Astrocyte (in vitro differentiated cells and primary cell): ENCODE measurements at places on chromosomes 12 and 14.
A peak's percentile ranks its signal among the peaks of the same experiment; 100 is the strongest.

- no peak for DNase-seq
These were observed 35.0 kb upstream of the FUT8 start for GRCh38 chr14:65377576-65377975.

DNA sequence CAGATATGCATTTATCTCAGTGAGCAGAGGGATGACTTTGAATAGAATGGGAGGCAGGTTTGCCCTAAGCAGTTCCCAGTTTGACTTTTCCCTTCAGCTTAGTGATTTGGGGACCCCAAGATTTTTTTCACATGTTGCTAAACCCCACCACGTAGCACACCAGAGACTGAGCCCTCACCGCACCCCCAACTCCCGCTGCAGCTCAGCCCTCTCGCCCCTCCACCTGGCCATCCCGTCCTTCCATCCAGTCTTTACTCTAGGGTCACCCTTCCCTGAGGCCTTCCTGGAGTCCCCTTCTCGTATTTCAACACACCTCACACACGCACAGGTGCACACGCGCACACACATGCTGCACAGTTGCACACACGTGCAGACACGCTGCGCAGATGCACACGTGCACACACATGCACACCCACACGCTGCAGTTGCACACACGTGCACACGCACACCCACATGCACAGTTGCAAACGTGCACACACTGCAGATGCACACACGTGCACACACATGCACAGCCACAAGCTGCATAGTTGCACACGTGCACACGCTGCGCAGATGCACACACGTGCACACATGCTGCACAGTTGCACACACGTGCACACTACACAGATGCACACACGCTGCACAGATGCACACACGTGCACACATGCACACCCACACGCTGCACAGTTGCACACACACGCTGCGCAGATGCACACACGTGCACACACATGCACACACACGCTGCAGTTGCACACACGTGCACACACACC lies 30.0 kb downstream of the HSP90AA1 start:
- no peak for DNase-seq

DNA sequence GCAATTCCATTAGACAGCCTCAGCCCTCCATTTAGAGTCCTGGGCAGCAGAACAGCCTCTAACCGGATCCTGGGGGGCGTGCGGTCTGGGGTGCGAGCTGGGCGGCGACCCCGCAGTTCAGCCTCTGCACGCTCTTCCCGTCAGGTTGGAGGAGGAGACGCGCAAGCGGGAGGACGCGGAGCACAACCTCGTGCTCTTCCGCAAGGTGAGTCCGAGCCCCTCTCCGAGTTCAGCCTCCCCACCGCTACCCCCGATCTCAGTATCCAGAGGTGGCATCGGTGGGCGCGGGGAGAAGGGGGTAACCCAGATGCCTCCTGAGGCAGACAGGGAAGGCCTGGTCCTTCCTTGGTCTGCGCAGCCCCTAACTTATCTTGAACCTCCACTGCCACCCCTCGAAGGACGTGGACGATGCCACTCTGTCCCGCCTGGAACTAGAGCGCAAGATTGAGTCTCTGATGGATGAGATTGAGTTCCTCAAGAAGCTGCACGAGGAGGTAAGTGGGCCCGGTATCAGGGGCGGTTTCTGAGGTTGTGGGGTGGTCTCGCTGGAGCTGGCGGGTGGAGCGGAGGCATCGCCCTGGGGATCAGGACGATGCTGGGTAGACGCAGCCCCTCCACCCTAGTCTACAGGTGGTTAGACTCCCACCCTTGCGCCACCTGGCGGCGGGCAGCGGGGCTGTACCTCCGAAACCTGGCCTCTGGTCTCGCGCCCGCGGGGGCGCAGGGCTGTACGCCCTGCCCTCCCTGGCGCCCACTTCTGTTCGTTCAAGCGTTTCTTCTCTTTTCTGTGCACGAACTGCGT lies 1.3 kb downstream of the PRPH start:
- DNase-seq, result no peak

DNA sequence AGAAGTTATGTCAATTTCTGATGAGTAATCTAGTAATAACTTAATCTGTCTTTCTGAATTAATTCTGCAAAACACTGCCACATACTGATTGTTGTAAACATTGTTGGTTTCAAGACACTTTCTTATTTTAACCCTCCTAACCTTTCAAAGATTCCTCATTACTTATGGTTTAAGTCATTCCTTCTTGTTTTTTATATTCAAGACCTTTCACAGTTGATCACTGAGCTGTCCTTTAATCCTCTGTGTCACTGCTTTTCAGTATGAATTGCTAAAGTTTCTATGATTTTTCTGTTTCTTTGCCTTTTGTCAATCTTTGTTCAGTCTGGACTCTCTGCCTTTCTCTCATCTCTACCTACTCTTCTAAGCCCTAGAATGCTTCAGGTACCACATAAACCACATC lies 164.7 kb downstream of the RAD51B start:
- DNase-seq, result peak; percentile 21

DNA sequence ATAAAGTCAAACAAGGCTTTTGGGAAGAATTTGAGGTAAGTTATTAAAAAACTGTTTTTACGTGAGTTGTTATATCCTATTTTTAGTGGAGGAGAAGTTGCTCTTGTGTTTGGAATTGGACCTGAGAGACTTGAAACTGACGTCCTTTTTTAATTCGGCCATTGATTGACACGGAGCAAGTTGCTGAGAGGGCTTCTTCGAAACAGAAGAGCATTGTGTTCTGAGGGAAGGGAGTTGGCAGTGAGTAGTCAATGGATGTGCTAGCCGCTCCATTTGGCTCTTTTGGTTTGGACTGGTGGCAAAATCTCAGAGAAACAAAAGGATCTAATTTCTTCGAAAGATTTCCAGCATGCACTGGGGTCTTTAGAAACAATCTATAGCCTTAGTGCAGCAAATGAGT lies 37.3 kb downstream of the PTPN11 start:
- DNase-seq, result no peak

DNA sequence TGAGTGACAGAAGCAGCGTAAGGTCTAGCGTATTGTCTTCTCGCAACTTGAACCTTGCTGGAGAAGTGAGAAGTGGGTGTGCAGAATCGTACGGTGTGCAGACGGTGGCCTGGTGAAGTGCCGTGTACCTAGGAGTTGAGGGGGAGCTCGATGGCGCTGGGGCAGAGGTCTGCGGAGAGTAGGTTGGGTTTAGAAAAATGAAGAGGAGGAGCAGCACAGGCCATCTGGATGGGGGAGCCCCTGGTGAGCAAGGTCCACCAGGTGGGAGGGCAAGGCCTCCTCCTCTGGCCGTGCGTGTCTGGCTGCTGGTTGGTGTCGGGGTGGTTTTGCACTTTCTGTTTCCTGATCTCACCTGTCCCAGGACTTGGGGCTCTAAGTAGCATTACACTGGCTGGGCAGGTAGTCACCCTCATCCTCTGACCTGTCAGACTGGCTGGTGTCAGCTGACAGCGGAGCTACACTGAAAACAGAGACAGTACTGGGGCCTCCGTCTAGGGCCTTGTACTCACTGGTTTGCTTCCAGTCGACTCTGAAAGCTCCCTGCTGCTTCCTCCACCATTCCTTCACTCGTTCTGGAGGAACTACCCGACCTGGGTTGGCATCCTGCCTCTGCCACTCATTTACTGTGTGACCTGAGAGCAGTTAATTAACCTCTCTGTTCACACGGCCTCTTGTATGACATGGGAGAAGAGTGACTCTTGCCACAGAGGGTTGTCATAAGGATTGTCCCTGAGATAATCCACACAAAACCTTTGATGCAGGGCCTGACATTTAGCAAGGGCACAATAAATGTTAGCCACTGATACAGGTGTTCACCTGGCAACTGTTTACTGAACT lies 228.3 kb downstream of the SLC41A2 start:
- DNase-seq, result no peak

DNA sequence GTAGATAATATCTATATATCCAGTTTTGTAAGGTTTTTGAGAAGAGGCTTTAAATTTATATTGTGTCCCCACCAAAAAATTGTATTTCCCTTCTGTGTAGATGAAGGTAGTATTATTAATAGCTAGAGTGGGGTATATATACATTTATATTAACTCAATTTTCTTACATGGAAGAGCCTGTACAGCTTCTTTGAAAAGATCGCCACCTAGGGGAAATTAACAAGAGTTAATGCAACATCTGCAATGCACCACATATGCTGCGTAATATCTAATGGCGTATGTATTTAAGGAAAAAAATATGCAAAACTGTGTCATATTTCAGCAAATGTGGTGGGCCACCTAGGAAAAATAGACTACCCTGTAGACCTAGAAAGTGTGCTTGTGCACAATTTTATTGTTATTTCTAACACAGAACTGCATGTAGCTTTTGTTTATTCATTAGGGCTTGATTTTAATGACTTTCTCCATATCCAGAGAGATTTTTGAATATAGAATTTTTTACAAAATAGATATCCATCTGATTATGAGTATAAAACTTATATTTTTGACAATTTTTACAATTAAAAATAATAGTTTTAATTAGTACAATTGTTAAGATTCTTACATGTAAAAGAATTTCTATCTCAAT lies 14.0 kb downstream of the CCER1 start:
- DNase-seq, result peak; percentile 52

DNA sequence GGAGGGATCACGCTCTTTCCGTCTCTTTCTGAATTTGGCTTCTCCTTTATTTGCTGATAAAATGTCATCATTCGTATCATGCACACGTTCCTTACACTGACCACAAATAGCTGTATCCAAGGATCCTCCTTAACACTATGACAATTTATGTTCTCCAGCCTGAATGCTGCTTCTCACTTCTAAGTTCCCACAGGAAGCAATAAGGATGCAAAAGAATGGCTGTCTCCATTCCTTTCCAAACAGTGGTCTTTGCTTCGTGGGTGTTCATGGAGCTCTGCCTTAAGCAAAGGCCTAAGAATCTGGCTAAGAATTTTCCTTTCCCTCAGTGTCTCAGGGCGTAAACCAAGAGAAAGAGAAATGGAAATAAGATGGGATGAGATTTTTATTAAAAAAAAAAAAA lies 200.2 kb downstream of the ITPR2 start:
- DNase-seq, result peak; percentile 54

- peak; percentile 29 for DNase-seq
These were observed 618 bp downstream of the SEC23A start for GRCh38 chr14:39102265-39102968.

DNA sequence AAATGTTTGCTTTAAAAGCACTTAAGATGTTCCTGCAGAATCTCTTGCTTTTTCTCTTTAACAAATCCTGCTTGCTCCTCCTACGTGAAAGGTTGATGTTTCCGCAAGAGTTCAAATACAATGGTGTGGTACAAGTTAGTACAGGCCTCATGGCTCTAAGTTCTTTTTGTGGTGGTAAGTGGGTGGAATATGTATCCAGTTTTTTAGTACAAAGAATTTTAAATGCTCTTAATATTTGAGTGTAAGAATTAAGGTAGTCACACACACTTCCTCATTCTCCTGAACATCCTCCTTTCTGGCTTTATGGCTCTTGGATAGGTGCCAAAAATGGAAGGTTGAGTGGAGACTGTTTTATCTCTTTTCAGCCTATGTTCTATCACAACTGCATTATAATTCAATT lies 1.8 kb downstream of the OTOGL start:
- DNase-seq, result no peak

GRCh38 chr12:71439613-71440344 lies at the start of gene LGR5:
Gene LGR5, plus strand, starts transcription at chr12:71439798. Its CDS starts 283 bp downstream, at chr12:71440081.
- peak; percentile 33 for DNase-seq

- DNase-seq, result peak; percentile 16
These were observed 23.4 kb upstream of the TMTC1 start for GRCh38 chr12:29807129-29807528.

DNA sequence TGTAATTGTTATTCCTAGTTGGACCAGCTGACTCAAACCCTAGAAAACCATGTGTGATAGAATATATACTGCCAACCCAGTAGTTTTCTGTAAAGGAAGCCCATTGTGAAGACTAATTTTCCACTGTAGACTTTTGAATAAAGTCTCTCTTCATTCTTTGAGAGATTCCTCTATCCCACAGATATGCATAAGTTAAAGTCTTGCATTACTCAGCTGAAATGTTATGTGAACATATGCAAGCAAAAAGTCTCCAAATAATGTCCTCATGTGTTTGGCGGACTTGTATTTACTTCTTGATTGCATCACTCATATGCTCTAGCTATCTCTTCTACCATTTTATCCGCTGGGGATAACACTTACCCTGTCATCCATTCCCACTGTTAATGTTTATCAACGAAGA lies 35.1 kb upstream of the OTOGL start:
- peak; percentile 80 for DNase-seq

DNA sequence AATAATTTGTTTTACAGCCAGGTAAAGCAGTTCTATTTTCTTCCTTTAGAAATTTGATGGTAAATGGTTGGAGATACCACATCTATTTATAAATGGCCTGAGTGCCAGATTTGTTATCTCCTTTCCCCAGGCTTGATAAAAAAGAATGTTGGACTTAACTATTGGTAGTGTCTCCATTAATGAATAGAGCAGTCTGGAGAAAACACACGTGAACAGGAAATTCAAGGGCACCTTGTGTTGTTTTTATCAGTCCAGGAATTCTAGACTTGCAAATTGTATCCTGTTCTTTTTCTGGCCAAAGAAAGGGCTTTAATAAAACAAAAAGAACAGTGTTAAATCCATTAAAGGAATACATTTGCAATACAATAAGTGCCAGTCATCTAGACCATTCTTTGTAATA lies 40.8 kb upstream of the BMAL2 start:
- DNase-seq, result peak; percentile 33

GRCh38 chr14:94601884-94602391 lies 10.3 kb upstream of the SERPINA3 start:
- peak; percentile 95 for DNase-seq

GRCh38 chr14:51277753-51278415 lies 37.8 kb downstream of the TMX1 start:
- no peak for DNase-seq

DNA sequence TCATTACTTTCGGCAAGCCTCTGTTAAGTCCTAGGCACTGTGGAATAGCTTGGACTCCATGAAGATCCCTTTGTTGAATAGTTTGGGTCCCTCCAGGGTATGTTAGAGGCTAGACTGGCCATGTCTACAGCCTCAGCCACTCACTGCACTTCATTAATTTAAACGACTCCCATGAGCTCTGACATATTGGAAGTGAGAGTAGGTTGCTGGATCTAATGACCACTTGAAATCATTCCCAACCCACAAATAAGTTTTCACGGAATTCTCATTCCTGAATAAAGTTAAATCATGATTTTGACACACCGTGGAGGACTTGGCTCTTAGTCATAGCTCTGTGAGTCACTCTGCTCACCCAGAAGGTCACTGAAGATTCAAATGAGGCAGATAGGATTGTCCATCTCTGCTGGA lies 21.4 kb upstream of the APPL2 start:
- DNase-seq, result peak; percentile 96

DNA sequence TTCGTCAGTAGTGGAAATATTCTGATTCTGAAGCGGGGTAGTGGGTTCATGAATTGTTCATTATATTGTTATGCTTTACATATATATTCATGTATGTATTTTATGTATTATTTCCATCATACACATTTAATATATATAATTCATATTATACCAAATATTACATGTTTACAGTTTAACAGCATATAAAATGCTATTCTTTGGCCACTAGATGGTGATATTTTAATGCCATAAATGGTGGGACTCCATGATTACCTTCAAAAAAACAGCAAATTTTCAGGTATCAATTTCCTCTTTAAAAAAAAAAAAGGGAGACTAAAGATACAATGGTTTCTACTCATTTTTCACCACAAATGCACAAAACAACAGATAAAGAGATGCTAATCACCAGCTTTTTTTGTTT lies 41.0 kb downstream of the BDKRB1 start:
- DNase-seq, result no peak
